ENCODE measurements at places on chromosomes 6 and 20.

DNA sequence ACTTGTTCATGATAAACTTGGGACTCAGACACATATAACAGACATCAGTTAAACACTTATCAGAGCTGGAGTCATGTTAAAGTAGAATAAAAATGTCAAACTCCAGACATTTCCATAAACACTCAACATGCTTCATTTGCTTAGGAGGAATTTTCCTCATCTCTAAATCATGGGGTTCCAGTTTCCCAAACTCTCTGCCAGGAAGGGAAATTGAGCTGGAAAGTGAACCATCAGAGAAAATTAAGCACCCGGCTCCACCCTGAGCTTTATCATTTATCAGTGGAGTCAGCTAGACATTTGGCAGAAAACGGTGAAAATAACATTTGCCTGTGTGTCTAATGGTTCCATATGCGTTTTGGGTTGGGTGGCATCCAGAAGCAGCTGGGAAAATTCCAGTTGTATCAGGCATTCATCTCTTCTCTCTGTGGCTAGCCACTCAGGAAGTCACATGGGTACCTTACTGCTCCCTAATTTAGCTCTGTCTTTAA, 25.3 kb upstream of the ZNFX1 start:
- no peak for DNase-seq

- no peak for DNase-seq
These were observed 75.4 kb upstream of the PTPN1 start for GRCh38 chr20:50434653-50435396.

- no peak for DNase-seq
These were observed 201.9 kb downstream of the LY86 start for GRCh38 chr6:6790393-6790792.

GRCh38 chr6:162251257-162251656, 476.3 kb downstream of the PRKN start:
- no peak for DNase-seq

GRCh38 chr6:145060714-145061113, 674.6 kb downstream of the EPM2A start:
- DNase-seq: no peak

DNA sequence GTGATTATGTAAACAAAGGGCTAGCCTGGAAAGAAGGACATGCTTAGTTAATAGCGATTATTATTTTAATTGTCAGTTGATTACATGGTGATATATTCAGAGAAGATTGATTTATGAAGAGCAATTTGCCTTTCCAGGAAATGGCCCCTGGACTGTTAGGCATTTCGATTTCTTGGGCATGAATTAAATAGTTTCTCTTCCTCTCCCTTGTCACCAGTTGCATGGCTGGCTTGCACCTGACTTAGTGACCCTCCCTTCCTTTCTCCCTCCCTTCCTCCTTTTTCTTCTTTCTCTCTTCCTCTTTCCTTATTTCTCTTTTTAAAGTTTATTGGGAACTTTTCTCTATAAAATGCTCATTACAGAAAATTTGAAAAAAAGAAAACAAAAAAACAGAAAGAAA, 235.4 kb downstream of the CDC5L start:
- DNase-seq: no peak

- DNase-seq: no peak
These were observed 42.5 kb downstream of the PIGU start for GRCh38 chr20:34634392-34634791.
